Activated CD4-positive, alpha-beta T cell treated with anti-CD3 and anti-CD28 coated beads for 48 hours (primary cell): ENCODE measurements at places on chromosomes 3 and 15.

GRCh38 chr15:63805993-63806980 is 27.5 kb downstream of the HERC1 start:
- no peak for DNase-seq

GRCh38 chr3:15288331-15289035 is 43.9 kb downstream of the SH3BP5 start:
- DNase-seq, result no peak

GRCh38 chr3:55327131-55327920 is 159.8 kb downstream of the WNT5A start:
- DNase-seq, result no peak

- DNase-seq, result no peak
Measured at GRCh38 chr3:123302961-123303360, 101.2 kb downstream of the SEC22A start.

DNA sequence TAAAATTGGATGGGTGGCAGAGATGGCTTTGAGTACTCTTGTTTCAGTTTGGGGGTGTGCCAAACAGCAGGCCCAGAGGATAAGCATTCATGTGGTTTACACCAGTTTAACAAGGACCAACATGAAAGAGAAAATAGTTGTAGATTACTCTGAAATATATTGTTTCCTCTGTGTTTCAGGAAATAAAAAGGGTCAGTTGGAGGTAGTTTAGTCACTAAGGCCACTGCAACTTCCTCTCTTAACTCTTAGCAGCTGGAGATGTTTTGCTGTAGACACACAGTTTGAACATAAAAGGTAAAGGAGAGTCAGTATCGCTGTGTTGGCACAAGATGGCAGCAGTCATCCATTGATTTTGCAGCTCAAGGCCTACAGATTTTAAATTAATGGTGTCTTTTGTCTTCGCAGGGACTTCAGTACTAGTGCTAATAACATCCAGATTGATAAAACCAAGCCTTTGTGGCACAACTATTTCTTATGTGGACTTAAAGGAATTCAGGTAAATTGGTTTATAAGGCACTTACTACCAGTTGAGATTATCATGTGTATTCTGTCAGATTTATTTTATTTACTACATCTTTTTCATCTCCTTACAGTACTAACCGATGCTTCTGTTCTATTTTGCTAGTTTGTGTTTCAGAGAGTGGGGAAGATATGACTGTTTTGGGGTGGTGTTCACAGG is 65.5 kb downstream of the GALK2 start:
- peak; percentile 47 for DNase-seq

GRCh38 chr15:89500397-89501270 is 4.3 kb upstream of the RHCG start:
- DNase-seq, result peak; percentile 18

GRCh38 chr15:28178290-28178689 is 79.2 kb upstream of the OCA2 start:
- no peak for DNase-seq

- no peak for DNase-seq
Measured at GRCh38 chr3:126358816-126359181, 1.6 kb upstream of the KLF15 start.

GRCh38 chr3:136142592-136142991 is 53.5 kb downstream of the MSL2 start:
- DNase-seq, result no peak

GRCh38 chr15:62464705-62465104 is 299.6 kb upstream of the C2CD4B start:
- no peak for DNase-seq

DNA sequence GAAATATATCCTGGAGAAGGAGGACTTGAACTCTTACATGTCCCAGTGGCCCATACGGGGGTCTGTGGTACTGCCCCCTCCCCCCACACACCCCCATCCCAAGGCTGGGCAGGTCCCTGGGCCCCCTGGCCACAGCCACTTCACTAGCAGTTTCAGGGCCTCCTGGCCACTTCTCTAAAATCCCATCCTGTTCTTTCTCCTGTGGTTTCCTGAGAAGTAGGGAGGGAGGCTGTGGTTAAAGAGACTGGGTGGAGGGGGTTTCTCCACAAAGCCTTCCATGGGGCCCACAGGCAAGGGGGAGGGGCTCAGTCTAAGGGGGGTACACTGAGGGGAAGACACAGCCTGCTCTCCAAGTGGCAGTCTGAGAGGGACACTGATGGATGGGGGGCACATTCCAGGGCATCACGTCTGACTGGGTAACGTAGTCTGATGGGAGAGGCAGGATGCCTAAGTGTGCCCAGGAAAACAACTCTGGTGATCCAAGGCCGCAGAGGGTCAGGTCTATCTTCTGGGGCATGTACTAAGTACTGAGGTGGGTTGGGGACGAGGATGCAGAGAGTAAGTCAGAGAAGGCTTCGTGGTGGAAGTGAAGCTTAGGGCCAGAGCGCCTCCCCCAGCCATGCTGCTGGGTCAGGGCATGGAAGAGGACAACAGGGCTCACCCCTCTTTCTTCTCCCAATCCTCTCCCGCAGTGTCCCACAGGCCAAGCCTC is 48.0 kb upstream of the C15orf39 start:
- no peak for DNase-seq
